MV-4-11 (cell line): ENCODE measurements at places on chromosomes 6 and 20.
A peak's percentile ranks its signal among the peaks of the same experiment; 100 is the strongest.

DNA sequence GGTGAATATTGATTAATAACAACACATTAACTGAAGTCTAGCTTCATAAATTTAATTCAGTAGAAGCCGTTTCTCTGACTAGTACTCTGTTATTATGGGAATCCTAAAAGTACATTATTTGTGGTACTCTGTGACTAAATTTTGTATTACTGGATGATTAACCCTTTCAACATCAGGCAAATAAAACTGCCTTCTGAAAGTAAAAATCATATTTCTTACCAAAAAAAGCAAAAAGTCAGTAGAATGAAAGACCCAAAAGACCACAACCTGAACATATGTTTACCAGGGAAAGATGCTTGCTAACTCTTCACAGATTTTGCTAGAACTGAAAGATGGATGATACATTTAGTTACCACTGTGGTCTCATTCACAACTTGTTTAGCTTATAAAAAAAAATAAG lies 73.2 kb downstream of the AHI1 start:
- DNase-seq, result no peak

GRCh38 chr6:159871906-159872305 lies 18.9 kb upstream of the MAS1 start:
- peak; percentile 30 for DNase-seq

- DNase-seq, result no peak
These were observed 468.7 kb downstream of the FRK start for GRCh38 chr6:115592025-115592424.

DNA sequence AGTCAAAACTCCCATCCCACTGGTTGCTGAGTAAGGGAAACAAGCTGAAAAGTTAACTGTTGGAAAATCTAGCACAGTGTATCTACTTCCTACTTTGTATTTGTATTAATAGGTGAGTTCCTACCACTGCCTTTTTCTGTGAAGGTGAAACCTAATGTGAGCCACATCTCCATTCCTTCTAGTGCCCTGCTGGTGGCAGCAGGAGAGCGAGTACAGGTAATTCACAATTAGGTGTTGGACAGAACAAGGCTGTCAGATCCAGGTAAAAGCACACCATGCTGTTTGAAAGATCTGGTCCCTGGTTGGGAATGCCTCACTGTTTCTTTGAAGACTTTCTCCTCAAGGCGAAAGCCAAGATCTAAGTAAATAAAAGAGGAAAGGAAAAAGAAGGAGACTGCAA lies 528.4 kb downstream of the PKHD1 start:
- no peak for DNase-seq

- no peak for DNase-seq
These were observed 361.3 kb downstream of the CD109 start for GRCh38 chr6:74057326-74057725.

DNA sequence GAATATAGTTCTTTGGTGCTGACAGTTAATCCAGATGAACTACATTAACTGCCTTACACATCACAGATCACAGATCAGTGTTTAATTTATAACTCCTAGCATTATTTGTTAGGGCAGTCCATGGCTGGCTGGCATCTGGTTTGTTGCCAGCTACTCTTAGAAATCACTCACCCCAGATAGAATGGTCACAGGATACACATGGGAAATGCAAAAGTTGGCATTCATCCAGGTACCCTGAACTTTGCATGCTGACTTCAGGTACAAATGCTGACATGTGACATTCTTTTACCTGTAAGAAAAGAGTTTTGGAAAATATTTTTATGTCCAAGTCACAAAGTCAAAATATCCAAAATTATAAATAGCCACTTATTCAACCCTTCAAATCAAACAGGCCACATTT lies 20.2 kb downstream of the FBXL4 start:
- DNase-seq, result no peak

GRCh38 chr6:107116328-107116892 lies 1.1 kb upstream of the BEND3 start:
- peak; percentile 77 for DNase-seq

DNA sequence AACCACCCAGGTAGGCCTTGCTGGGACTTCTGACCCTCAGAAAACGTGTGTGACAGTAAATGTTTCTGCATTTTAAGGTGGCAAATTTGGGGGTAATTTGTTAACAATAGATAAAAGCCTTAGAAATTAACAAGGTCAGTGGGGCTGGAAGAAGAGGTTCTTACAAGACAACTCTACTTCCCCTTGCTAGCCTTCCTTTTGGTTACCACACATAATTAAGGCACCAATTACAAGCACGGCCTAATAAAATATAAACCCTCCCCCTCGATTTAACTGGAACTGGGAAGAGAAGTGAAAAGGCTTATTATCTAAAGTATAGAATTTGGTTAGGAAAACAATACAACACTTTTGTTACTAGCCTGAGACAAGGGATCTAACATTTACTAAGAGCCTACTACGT lies 38.8 kb downstream of the ELOVL5 start:
- no peak for DNase-seq

DNA sequence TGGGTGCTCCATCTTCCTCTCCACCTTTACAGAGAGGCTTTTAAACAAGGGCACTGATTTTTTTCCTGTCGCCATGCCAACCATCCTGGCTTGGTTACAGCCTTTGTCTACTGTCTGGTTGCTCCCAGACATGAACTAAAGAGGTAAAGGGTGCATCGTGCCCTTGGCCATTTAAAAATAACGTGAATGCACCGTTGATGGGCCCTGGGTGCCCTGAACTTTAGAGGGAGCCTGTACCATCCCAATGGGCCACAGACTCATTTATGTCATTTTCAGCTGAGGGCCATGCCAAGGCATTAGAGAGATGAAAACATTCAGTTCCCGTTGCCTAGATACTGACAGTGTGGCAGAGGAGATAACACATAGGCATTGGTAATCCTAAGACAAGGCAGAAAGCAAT lies 23.3 kb downstream of the TMC2 start:
- DNase-seq, result no peak

DNA sequence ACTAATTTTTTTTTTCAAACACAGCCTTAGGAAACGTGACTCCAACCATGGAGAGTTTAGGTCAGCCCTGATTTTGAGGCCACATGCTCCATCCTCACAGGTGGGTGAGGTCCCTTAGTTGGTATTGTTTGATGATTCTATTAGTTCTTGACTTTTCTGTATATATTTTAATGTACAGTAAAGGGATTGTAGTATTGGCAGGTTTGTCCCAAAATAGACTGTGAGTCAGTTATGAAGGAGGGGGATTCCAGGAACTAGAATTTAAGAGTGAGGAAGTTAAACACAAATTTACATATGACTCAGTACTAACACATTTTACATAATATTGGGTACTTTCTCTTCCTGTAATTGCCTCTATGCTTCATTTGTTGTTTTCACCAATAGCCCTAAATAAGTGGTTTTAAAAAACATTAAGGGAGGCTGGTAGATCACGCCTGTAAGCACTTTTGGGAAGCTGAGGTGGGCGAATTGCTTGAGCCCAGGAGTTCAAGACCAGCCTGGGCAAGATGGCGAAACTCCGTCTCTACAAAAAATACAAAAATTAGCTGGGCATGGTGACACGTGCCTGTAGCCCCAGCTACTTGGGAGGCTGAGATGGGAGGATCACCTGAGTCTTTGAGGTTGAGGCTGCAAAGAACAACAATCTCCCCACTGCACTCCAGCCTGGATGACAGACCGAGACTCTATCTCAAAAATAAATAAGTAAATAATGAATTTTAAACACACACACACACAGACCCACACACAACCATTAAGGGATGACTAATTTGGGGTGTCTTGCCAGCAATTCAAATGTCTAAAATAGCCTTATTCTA lies 81.8 kb downstream of the SGK1 start:
- DNase-seq, result peak; percentile 93

DNA sequence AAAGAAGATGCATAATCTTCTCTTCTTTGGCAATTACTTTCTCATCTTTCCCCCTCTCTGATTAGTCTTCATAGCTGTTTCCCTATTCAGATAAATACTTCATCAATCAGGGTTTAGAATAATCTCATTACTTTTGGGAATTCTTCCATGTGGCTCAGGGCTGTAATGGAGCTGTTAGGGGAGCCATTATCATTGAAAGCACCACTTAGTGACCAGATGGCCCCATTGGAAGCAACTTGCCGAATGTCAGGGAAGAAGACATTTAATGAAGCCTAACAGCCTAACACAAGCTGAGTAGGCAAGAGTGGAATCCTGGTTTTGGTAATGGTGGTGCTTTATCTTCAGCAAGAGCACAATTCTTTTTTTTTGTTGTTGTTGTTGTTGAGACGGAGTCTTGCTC lies 45.0 kb downstream of the TIAM2 start:
- DNase-seq, result no peak

DNA sequence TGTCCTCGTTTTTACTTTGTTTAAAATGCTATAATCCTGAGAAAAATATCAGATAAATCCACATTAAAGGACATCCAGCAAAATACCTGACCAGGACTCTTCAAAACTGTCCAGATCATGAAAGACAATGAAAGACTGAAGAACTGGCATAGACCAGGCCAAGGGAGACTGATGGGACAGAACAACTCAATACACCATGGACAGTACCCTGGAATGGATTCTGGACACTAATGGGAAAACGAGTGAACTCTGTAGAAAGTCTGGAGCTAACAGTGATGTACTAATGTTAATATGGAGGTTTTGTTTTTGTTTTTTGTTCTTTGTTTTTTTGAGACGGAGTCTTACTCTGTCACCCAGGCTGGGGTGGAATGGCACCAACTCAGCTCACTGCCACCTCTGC lies 461.4 kb downstream of the CD83 start:
- no peak for DNase-seq

- no peak for DNase-seq
These were observed 3.6 kb downstream of the PRRC2A start for GRCh38 chr6:31624070-31624469.

- no peak for DNase-seq
These were observed 48.3 kb upstream of the RIN2 start for GRCh38 chr20:19709635-19710335.

DNA sequence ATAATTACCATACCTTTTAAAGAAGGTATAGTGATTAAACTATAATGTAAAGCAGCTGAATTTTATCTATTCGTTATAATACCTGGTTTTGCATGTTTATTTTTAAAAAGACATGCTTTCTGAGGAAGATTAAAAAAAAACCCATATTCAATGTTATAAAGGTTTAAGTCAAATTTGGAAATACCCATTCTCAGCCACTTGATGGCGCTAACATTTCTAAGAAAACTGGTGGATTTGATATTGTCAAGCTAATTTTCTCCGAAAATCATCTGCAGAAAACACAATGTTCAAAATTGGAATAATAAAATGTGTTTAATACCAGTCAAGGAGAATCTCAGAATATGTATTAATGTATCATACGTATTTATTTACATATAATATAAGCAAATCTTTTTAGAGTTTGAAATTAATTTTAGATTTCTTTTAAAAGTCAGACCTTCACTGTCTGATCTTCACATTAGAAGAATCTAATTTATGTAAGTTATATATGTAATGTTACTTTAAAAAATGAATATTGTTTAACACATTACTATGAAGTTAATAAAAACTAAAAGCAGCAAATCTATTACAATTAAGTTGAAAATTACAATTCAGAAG lies 35.0 kb downstream of the SHPRH start:
- peak; percentile 15 for DNase-seq

DNA sequence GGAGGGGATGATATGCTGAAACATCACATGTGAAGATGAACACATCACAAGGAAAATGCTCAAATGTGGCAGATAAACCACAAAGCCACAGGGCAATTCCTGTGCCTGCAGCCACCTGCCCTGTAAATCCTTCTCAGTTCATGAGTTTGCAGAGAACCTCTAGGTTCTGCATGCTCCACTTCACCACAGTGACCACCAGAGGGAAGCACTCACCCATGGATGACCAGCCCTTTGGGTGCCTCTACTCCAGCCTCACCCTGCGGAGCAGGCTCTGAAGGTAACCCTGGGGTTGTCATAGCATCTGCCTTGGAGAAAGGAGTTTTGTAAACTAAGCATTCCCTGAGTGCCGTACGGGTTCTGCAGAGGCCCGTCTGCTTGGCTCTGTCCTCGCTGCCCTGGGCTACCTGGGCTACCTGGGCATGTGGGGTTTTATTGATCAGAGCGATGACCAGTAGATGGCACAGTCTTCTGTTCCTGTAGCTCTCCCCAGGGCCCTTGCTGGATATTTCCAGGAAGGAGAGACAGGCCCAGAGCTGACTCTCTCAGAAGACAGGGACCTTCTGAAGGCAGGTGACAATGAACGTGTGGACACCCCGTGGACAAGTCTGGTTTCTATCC lies 31.7 kb upstream of the CST1 start:
- DNase-seq, result peak; percentile 11

DNA sequence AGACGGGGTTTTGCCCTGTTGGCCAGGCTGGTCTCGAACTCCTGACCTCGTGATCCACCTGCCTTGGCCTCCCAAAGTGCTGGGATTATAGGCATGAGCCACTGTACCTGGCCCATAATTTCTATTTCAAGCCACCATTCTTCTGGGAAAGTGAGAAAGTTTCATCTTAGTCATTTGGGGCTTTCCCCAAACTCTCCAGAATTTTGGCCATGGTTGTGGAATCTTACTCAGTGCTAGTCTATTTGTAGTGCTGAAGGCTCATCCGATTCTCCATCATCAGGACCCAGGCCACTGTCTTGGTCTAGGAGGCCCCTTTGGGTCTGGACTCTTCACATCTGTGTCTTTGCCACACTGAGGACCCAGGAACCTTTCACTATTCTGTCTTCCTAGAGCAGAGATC lies 164.9 kb downstream of the EYA2 start:
- no peak for DNase-seq

DNA sequence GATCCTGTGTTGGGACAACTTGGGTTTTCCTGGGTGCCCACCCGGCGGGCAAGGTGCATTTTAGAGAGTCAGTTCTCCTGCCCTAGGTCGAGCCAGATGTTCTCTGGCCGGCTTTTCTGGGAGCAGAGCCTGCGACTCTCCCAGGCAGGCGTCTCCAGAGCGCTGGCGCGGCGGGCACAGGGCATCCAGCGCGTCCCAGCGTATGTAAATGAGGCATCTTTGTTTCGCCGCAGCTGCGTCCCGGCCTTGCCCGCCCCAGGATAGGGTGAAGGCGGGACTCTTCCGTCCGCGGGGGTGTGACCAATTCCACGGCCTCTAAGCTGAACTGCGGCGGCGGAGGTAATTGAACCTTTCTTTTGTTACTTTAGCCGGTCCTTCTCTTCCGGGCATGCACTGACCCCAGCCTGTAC lies 9.1 kb downstream of the GRIK2 start:
- DNase-seq, result no peak

DNA sequence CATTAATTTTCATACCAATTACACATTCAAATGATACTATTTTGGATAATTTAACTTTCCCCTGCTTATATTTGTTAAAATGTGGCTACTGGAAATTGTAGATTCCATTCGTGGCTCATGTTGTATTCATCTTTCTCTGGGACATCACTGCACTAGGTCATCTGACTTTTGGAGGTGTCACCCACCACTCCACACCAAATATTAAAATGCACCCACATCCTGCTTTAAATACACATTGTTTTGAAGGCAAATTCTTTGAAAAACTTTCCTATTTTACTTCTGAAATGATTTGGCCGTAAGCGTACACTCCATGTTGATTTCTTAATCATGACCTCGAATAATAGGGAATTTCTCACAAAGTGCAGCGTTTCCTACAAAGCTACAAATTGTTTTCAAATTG lies 8.7 kb upstream of the RBM38 start:
- no peak for DNase-seq

GRCh38 chr6:40627316-40627715 lies 40.2 kb upstream of the LRFN2 start:
- DNase-seq, result no peak
